ENCODE measurements at places on chromosomes 6 and 20.

- DNase-seq = no peak
Observed at GRCh38 chr6:139311831-139312230, 20.0 kb upstream of the TXLNB start.

DNA sequence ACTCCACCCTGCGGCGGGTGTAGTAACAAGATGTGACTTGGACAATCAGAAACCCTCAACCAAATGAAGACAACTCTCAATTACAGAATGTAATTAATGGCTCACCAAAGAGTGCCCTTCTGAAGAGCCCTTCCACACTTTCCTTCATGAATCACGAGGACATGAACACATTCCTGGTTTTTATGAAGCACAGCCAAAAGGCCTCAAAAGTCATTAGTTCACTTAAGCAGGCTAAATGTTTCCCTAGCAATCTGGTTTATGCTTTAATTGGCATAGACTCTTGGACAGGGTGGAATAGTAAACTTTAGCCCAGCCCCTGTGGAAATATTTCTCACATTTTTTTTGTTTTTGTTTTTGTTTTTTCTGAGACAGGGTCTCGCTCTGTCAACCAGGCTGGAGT is 20.5 kb downstream of the CPNE5 start:
- DNase-seq = no peak

- DNase-seq = no peak
Observed at GRCh38 chr6:31723980-31724691, 963 bp downstream of the MPIG6B start.

- DNase-seq = no peak
Observed at GRCh38 chr6:70527071-70527737, 39.5 kb upstream of the SDHAF4 start.

GRCh38 chr6:144723431-144723830 is 438.3 kb downstream of the UTRN start:
- DNase-seq = no peak

DNA sequence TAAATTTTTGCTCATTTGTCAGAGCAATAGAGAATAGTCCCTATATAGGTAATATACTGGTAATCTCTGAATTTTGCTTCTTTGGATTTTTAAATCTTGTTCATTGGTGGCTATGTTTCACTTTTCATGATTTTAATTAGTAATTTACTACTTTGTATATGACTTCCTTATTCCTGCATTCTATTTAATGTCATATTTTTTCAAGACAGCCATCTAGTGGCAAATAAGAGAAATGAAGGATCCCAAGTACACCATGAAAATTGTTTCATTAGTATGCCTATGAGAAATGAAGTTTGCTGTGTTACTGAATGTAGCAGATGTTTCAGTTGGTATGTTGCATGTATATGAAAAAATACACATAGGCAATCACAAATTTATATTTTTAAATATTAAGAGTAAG is 82.4 kb downstream of the ZNF292 start:
- no peak for DNase-seq

DNA sequence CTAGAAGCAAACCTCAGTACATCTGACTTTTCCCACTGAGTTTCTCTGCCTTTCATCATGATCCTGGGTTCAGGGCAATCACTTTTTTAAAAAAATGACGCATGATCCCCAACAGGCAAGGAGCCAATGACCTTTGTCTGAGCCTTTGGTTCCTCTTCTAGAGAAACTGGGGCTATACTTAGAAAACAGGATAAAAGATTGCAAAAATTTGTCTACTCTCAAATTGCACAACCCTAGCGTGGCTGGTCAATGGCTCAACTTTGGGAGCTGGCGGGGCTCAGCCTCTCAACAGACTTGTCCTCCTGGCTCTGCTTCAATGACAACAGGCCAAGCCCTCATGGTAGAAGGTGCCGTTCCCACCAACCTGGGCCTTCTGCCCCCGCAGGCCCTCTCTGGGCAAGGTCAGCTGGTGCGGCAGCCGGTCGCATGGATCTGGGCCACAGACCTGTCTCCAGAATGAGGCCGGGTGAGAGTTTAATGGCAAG is 48.7 kb downstream of the PDYN start:
- peak; percentile 59 for DNase-seq

GRCh38 chr6:3977875-3978711 is 100.8 kb downstream of the FAM217A start:
- no peak for DNase-seq

- no peak for DNase-seq
Observed at GRCh38 chr6:792662-793061, 99.7 kb upstream of the EXOC2 start.

GRCh38 chr6:85456782-85457181 is 6.9 kb downstream of the NT5E start:
- DNase-seq = no peak

DNA sequence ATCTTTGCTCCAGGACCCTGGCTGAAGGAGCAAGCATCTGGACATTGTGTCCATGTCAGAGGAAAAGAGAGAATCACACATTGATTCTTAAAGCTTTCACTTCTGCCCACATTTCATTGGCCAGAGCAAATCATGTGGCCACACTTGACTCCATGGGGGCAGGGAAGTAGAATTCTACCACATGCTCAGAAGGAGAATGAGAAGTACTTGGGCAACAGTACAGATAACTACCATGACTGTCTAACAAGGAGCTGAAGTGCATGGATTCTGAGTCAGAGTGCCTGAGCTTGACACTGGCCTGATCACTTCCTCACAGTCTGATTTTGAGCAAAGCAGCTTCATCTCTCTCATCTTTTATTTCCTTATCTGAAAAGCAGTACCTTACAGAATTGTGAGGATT is 38.6 kb downstream of the GHRH start:
- DNase-seq = no peak

DNA sequence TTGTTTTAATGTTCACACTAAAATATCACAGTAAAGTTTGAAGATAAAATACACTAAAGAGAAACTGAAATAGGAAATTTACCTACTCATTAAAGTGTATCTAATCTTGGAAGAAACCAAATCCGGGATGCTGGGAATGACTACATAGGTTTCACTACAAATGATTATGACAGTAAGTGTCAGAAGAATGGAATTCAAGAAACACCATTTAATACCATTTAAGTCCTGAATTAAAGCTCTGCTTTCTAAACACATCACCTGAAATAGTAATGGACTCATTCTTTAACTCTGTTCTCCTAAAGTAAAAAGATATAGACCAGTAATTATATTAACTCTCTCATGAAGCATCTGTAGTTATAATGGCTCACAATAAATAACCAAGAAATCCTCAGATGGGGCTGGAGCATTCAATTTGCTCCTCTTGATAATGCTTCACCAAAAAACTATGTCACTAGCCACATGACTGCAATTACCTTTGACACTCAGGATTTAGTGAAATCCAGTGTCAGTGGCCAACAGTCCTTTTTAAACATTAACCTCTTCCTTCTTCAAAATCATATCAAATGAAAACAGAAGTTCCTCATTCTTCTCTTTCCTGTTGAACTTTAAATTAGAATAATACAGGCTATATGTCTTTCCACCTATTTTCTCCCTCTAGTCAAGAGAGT is 41.4 kb downstream of the MAP7 start:
- no peak for DNase-seq

GRCh38 chr20:23393996-23394775 is 27.1 kb downstream of the NAPB start:
- DNase-seq = no peak

DNA sequence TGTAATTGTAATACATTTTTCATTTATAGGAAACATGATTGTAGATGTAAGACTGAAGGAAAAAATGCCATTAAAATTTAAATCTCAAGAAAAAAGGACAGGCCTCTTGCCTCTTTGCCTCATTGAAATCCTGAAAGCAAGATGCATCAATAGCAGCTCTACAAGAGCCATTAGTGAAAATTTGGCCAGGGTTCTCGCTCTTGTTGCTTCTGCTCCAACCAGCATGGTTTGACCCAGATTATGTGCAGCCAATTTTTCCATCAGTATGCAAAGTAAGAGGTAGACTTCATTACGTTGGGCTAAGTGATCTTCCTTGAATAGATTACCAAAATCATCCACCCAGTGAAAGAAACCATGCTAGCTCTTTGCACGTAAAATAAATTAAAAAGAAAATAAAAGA is 106.6 kb downstream of the SGK1 start:
- no peak for DNase-seq

DNA sequence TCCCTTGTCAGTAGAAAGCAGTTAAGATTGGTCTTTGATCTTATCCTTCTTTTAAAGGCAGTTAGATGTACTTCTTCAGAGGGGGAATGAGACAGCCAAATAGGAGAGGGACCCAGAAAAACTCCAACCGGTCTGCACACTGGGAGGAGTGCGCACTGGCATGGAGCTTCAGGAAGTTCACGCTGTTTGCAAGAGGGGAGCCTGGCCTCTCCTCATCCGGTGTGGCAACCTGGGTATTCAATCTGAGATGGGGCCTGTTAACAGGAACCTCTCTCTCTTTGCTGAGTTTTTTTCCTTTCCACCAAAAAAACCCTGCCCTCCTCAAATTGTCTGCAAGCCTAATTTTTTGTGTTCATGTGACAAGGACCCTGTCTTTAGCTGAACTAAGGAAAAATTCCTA is 162.5 kb upstream of the OLIG3 start:
- no peak for DNase-seq

GRCh38 chr6:4185419-4185818 is 50.0 kb upstream of the ECI2 start:
- no peak for DNase-seq

DNA sequence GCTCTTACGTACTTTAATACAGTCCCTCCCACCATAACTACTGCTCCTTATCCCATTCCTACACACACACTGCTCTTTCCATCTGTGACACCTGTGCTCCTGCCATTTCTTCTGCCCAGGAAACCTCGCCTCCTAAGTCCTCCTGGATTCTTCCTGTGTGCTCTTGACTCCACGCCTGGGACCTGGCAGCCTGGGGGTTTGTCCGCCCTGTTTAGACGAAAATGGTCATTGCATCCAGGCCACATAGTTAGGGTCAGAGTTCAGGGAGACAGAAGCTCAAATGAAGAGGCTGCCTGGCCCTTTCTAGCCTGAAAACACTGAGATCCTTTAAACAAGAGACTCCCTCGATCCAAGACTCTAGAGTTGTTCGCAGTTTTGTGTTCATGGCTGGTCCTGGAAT is 17.4 kb upstream of the CTNNBL1 start:
- no peak for DNase-seq

- DNase-seq = no peak
Observed at GRCh38 chr6:124723671-124724070, 238.6 kb upstream of the RNF217 start.
